ENCODE measurements at places on chromosomes 6 and 20.

GRCh38 chr20:2455771-2456497 is 14.7 kb downstream of the SNRPB start:
- no peak overlapping the region for H3K27ac ChIP-seq
- peaks cover 17% of the 10 kb centered on the region for H3K4me1 ChIP-seq
- peaks cover 18% of the 10 kb centered on the region for H3K36me3 ChIP-seq

GRCh38 chr20:63363013-63363957 is 2.1 kb upstream of the CHRNA4 start:
- H3K27me3 ChIP-seq, result peaks cover 96% of the 10 kb centered on the region
- no peak for DNase-seq
- no peak overlapping the region for H3K4me3 ChIP-seq
- H3K27ac ChIP-seq, result no peak overlapping the region

DNA sequence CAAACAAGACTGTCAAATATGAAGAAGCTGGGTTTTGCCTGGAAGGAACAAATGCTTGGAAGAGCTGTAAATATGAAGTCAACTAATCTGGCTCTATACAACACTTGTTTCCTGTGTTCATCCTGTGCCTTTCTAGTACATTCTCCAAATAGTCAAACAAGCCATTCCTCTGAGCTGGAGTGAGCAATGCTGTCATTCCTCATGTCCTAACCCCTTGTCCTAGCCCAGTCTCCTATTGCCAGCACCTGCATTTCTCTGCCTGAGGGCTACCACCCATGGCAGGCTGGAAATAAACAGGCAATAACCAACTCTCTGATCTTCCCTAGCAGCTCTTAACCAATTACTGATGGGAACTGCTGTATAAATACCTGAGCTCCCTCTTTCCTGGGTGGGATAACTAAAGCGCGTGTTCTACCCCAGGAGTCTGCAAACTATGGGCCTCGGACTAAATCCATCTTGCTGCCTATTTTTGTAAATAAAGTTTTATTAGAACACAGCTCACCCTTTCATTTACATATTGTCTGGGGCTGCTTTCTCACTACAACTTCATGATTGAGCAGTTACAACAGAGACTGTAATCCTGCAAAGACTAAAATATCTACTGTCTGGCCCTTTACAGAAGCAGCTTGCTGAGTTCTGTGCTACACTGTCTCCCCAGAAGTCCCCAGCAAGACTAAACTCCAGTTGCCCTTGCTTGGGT is 13.4 kb downstream of the RIMS4 start:
- no peak overlapping the region for H3K27ac ChIP-seq
- peaks cover 5% of the 10 kb centered on the region for H3K27me3 ChIP-seq
- H3K4me1 ChIP-seq, result no peaks in the 10 kb centered on the region
- no peak overlapping the region for H3K4me3 ChIP-seq
- H3K36me3 ChIP-seq, result no peaks in the 10 kb centered on the region

DNA sequence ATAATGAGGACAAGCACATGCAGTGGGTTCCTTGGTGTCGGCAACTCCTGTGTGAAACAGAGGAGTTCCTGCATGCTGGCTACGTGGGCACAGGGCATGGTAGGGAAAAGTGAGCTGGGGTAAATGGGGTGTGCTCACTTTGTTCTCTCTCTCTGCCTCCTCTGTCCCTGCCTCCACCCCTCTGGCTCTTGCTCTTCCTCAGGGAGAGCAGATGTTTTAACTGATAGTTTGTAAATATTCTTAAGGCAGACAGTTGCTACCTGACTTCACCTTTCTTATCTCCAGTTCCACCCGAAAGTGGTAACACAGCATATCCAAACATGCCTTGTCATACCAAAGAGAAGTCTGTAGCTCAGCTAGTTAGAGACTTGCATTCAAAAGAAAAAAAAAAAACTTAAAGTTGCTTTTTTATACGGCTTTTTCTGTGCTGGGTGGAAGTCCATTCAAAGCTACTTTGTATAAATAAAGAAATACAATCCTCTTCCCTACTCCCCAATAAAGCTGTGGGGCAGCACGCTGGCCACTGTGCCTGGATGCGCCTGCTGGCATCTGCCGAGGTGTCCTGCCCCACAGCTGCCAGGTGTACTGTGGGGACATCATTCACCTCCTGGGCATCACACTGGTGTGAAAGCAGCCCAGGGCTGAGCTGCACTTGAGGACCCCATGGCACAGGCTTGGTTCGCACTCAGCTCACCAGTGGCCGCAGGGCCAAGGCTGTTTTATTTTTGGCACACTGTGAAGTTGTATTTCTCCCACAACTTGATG is 93.6 kb downstream of the FOXC1 start:
- H3K27me3 ChIP-seq, result no peaks in the 10 kb centered on the region
- DNase-seq, result no peak
- H3K36me3 ChIP-seq, result no peaks in the 10 kb centered on the region
- H3K4me3 ChIP-seq, result no peak overlapping the region

- H3K27ac ChIP-seq, result no peak overlapping the region
- H3K4me1 ChIP-seq, result no peaks in the 10 kb centered on the region
- no peak overlapping the region for H3K4me3 ChIP-seq
- no peaks in the 10 kb centered on the region for H3K36me3 ChIP-seq
Measured at GRCh38 chr6:127775371-127775770, 125.5 kb downstream of the THEMIS start.

- H3K4me3 ChIP-seq, result no peak overlapping the region
- DNase-seq, result no peak
- H3K27ac ChIP-seq, result no peak overlapping the region
Measured at GRCh38 chr6:16939839-16940238, 162.0 kb upstream of the STMND1 start.

GRCh38 chr20:18778690-18779392 is 34.7 kb upstream of the SCP2D1 start:
- no peaks in the 10 kb centered on the region for H3K4me1 ChIP-seq
- no peaks in the 10 kb centered on the region for H3K27me3 ChIP-seq
- no peak overlapping the region for H3K4me3 ChIP-seq
- H3K36me3 ChIP-seq, result no peaks in the 10 kb centered on the region

DNA sequence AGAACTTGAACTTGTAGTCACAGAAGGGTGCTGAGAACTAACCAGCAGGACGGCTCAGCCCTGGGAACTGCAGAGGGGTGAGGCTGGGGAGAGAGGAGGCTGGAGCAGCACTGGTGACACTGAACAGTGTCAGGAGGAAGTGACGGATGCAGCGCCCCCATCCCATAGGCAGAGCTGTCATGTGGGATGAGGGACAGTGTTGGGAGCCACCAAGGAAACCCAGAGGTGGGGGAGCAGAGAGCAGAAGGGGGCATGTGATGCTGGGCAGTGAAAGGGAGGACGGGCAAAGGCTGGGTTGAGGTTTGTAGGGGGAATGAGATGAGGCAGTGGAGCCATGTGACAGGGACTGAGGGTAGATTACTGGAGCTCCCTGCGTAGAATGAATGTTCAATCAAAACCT is 2.1 kb downstream of the HLA-DPB1 start:
- no peaks in the 10 kb centered on the region for H3K27me3 ChIP-seq
- DNase-seq, result no peak
- no peak overlapping the region for H3K27ac ChIP-seq
- no peaks in the 10 kb centered on the region for H3K36me3 ChIP-seq

DNA sequence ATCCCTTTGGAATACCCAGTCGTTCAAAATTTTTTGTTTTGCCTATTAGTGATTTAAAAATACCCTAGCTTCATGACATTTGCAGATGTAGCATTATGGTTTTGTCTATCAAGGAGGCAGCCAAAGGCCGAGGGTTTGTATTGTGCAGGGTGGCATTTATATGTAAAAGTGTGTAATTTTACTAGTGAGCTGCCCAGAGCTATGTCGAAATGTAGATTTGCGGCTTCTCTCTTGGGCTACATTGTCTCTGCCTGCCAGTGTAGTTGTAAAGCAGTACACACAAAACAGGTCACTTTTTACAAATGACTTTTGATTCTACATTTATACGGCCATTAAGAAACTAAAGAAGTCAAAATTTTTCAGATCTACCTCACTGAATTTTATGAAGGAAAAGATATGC is 87.7 kb downstream of the TSHZ2 start:
- H3K36me3 ChIP-seq, result no peaks in the 10 kb centered on the region
- H3K27me3 ChIP-seq, result no peaks in the 10 kb centered on the region
- no peak overlapping the region for H3K27ac ChIP-seq
- no peaks in the 10 kb centered on the region for H3K4me1 ChIP-seq
- H3K4me3 ChIP-seq, result no peak overlapping the region

DNA sequence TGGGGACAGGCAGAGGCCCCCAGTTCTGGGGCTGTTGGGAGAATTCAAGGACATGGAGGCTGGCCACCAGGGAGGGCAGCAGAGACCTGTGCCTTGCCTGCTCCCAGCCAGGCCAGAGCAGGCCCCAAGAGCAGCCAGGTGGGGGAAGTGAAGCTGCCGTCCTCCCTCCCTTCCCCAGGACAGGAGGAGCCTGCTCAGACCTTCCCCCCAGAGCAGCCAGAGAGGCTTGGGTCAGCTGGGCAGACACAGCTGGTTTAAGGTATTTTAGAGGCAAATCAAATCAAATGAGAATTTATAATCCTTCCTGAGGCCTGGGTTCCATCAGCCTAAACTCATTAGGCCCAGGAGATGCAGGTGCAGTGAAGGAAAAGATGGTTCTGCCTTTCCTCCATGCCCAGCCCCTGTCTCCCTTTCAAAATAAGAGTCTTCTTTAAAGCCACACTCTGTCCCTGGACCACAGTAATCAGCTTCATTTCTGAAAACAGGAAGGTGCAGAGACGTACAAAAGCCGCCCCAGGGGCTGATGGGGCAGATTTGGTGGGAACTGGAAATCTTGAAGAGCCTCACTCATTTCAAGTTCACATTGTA is 21.7 kb downstream of the BMP7 start:
- peak overlapping the region; percentile 14 for H3K27ac ChIP-seq
- peaks cover 31% of the 10 kb centered on the region for H3K4me1 ChIP-seq
- H3K4me3 ChIP-seq, result no peak overlapping the region
- H3K27me3 ChIP-seq, result no peaks in the 10 kb centered on the region

DNA sequence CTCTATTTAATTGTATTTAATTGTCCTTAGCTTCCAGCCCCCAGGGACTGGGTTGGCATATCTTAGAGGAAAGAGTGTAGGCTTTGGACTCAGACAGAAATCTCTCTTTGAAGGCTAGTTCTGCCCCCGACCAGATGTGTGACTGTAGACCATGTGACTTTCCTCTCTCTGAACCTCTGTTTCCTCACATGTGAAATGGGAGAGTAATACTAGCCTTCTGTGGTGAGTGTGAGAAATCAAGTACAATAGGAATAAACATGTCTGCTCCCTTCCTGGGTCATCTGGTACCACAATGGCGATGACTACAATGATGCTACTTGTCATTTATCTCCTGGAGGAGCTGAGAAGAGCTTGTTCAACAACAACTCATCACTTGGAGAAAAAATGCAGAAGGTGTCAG is 179.9 kb downstream of the LRFN2 start:
- H3K27ac ChIP-seq, result no peak overlapping the region
- H3K27me3 ChIP-seq, result no peaks in the 10 kb centered on the region
- DNase-seq, result no peak
- H3K4me3 ChIP-seq, result no peak overlapping the region
- H3K36me3 ChIP-seq, result no peaks in the 10 kb centered on the region

- H3K27ac ChIP-seq, result no peak overlapping the region
- no peak for DNase-seq
- no peaks in the 10 kb centered on the region for H3K4me1 ChIP-seq
- H3K27me3 ChIP-seq, result no peaks in the 10 kb centered on the region
Measured at GRCh38 chr6:1498491-1499113, 109.2 kb downstream of the FOXF2 start.

GRCh38 chr6:47836639-47837038 is 54.8 kb downstream of the OPN5 start:
- H3K27me3 ChIP-seq, result no peaks in the 10 kb centered on the region
- H3K4me1 ChIP-seq, result no peaks in the 10 kb centered on the region
- no peaks in the 10 kb centered on the region for H3K36me3 ChIP-seq
- no peak overlapping the region for H3K4me3 ChIP-seq
- no peak overlapping the region for H3K27ac ChIP-seq
- DNase-seq, result no peak

DNA sequence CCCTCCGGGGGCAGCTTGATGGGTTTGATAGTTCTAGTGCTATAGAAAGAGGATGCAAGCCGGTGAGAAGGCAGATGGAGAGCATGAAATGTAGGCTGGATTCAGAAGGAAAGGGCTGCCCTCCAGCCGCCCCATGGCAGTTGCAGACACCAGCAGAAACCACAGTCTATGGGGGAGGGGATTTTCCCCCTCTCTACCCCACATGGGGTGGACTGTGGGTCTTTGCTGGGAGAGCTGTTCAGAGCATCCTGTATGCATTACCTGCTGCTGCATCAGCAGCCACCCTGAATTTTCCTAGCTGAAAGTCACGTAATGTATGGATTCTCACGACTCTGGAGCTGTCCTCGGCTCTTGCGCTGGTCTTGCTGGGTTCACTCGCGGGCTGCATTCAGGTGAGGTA is 48.8 kb upstream of the CST5 start:
- no peak overlapping the region for H3K27ac ChIP-seq
- no peaks in the 10 kb centered on the region for H3K27me3 ChIP-seq
- no peaks in the 10 kb centered on the region for H3K4me1 ChIP-seq
- H3K36me3 ChIP-seq, result no peaks in the 10 kb centered on the region
- no peak overlapping the region for H3K4me3 ChIP-seq
- DNase-seq, result no peak

Data from suprapubic skin (tissue), 4 donors.